Activated CD4-positive, alpha-beta T cell treated with anti-CD3 and anti-CD28 coated beads, Interleukin-2, amount 10 ng/mL, durations not matched to agents 7 days and 5 days (primary cell): ENCODE measurements at places on chromosomes 5 and 9.

GRCh38 chr5:39217365-39218281, 1.7 kb downstream of the FYB1 start:
- DNase-seq = peak; percentile 86

DNA sequence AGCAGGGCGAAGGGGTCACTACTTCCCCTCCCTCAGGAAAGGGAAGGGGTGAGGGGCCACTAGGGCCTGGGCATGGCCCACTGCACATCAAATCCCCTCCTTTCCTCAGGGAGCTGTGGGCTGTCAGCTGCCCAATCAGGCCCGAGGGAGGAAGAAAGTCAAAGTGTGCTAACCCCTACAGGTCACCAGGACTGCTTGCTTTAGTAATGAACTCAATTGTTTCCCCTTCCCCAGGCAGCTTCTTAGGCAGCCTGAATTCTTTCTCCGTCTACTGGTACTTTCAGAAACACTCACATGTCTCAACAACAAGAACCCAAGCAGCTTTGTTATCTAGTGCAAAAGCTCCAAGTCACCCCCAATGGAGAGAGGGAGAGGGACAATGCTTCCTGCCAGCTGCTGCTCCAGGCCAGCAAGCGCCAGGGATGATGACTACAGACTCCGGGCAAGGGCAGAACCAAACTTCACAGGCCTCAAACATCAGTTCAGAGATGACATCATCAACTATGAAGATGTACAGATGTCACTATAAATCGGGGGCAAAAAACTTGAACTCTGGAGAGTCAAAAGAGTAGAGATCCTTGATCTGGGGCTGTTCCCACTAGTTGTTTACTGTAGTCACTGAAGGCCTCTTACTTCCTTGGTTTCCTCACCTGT, 100.7 kb downstream of the SLIT3 start:
- DNase-seq = no peak

DNA sequence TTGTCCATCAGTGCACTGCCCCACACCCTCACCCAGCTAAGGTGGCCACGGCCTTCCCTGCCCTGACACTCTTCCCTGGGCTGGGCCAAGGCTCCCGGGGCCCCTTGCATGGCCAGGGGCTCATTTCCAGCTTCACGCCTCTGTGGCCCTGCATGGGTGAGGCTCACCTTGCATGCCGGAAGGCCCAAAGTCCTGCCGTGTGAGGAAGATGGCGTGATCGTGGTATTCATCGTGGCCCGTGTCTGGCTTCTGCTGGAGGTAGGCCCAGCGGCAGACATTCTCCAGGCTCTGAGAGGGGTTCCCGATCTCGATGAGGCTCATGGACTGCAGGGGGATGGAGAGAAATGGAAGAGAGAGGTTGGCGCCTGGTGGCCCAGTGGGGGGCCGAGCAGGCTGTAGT, 98.4 kb downstream of the ZNF354C start:
- no peak for DNase-seq

- DNase-seq = no peak
These were observed 4.2 kb downstream of the WWC1 start for GRCh38 chr5:168295574-168296201.
